ENCODE measurements at places on chromosomes 12 and 14. TPM values are rescaled to one million over a fixed set of nuclear protein-coding genes. Genes with fewer than 3 reads are reported as not detected.

Gene FGF23
- total RNA-seq: not detected

Gene SMCO3
- not detected for total RNA-seq

GRCh38 chr12:113594967-113595366 lies 123.3 kb upstream of the LHX5 start:
- H3K27me3 ChIP-seq: peaks cover 16% of the 10 kb centered on the region
- no peak overlapping the region for H3K27ac ChIP-seq
- H3K4me3 ChIP-seq: no peak overlapping the region
- no peaks in the 10 kb centered on the region for H3K36me3 ChIP-seq
- H3K4me1 ChIP-seq: peaks cover 3% of the 10 kb centered on the region

- H3K4me1 ChIP-seq: peaks cover 20% of the 10 kb centered on the region
- no peaks in the 10 kb centered on the region for H3K36me3 ChIP-seq
- peak overlapping the region; percentile 51 for H3K4me3 ChIP-seq
- H3K27ac ChIP-seq: no peak overlapping the region
- peaks cover 57% of the 10 kb centered on the region for H3K27me3 ChIP-seq
Observed at GRCh38 chr14:74612350-74613021, 449 bp upstream of the LTBP2 start.

DNA sequence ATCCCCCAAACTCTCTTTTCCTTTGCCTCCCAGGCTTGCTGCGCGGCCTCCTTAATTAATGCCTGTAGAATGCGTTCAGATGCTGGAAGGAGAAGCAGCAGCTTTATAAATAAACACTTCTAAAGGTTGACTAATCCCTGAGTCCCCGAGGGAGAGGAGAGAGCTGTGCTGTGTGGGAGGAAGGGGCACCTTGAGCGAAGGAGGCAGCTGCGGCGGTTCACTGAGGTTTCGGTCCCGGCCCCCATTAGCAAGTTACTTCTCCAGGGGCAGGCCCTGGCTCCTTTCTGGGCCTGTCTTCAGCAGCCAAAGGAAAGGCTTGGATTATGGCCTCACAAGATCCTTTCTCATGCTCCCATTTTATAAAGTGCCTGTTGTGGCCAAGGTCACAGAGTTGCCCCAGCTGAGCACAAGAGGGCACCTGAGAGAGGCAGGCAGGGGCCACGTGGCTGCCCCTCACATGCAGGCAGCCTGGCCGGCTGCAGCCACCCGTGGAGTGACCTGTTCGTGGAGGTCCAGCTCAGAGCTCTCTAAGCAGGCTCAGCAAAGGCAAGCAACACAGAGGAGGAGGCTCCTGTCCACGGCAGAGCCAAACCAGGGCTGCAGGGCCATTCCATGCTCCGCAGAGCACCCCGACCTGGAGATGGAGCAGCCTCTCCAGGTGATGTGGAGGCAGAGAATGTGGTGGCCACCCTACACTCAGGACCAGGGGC lies 15.0 kb upstream of the CACNA2D4 start:
- H3K36me3 ChIP-seq: no peaks in the 10 kb centered on the region
- DNase-seq: no peak
- H3K4me1 ChIP-seq: no peaks in the 10 kb centered on the region
- no peak overlapping the region for H3K4me3 ChIP-seq
- no peak overlapping the region for H3K27ac ChIP-seq

DNA sequence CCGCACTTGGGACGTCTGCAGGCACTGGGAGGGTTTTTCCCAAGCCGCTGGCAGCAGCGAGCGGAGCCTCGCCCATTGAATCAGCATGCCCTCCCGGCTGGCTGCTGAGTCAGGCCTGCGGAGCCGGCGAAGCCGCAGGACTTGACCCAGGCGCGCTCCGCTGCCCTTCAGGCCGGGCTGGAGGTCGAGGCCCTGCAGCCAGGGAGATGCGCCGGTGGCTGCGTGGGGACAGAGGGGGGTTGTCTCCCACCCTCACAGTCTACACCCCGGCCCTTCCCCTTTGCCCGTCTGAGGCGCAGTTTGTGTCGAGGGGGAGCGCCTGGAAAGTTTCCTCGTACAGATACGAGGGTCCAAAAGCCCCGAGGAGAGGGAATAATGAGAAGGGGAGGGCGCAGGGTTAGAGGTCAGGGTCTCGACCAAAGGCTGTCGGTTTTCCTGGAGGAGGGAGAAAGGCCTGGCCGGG lies 759 bp upstream of the KLC1 start:
- no peak for DNase-seq
- peak overlapping the region; percentile 86 for H3K4me3 ChIP-seq
- peak overlapping the region; percentile 81 for H3K27ac ChIP-seq
- peaks cover 45% of the 10 kb centered on the region for H3K4me1 ChIP-seq

GRCh38 chr12:123397400-123397799 lies 13.5 kb downstream of the KMT5A start:
- DNase-seq: no peak
- no peak overlapping the region for H3K27ac ChIP-seq
- H3K27me3 ChIP-seq: no peaks in the 10 kb centered on the region
- H3K4me3 ChIP-seq: no peak overlapping the region

DNA sequence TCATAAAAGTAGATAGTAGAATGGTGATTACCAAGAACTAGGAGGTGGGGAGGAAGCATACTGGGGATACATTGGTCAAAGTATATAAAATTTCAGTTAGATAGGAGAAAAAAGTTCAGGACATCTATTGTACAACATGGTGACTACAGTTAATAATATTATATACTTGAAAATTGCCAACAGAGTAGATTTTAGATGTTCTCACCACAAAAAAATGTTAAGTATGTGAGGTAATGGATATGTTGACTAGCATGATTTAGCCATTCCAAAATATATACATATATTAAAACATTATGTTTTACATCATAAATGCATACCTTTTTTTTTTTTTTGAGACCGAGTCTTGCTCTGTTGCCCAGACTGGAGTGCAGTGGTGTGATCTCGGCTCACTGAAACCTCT lies 31.0 kb downstream of the TMEM116 start:
- H3K4me3 ChIP-seq: no peak overlapping the region
- no peak overlapping the region for H3K27ac ChIP-seq
- peaks cover 11% of the 10 kb centered on the region for H3K4me1 ChIP-seq
- DNase-seq: no peak

DNA sequence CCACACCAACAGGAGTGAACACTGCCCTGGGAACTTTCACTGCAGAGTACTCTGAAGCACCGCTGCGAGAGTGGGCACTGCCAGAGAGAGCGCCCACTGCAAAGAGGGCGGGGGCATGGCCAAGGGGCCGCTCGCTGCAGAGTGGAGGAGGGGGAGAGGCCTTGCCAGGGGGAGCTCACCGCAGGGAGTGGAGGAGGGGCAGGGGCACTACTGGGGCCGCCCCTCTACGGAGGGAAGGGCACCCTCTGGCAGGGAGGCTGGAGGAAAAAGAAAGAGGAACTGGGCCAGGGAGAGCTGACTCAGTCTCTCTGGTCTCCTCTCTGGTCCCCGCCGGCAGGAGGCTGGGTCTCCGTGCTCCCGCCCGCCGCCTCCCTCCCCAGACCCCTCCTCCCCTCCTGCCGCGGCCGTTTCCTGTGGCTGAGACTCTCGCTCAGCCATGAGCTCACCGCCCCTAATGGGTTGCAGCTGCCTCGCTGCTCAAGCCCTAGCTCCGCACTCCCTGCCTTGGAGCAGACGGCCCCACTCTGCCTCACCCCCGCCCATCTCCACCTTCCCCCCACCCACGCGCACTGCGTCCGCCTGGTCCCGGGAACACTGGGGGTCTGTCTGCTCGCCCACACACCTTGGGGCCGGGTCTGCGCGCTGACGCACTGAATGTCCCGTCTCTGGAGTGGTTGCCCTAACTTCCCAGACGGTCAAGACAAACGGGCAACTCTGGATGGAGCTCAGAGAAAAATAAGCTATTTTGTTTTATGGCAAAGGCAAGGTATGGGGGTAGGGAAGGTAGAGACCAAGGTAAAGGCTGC lies 1.3 kb downstream of the ARHGEF40 start:
- peak; percentile 71 for DNase-seq
- H3K4me1 ChIP-seq: peaks cover 31% of the 10 kb centered on the region
- no peaks in the 10 kb centered on the region for H3K36me3 ChIP-seq
- H3K27ac ChIP-seq: no peak overlapping the region
- peak overlapping the region; percentile 62 for H3K4me3 ChIP-seq

DNA sequence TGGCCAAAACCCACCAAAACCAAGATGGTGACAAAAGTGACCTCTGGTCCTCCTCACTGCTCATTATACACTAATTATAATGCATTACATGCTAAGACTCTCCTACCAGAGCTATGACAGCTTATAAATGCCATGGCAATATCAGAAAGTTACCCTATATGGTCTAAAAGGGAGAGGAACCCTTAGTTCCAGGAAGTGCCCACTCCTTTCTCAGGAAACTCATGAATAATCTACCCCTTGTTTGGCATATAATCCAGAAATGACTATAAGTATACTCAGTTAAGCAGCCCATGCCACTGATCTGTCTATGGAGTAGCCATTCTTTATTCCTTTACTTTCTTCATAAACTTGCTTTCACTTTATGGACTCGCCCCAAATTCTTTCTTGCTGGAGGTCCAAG lies 43.0 kb upstream of the FUT8 start:
- peak overlapping the region; percentile 19 for H3K4me3 ChIP-seq
- H3K27me3 ChIP-seq: no peaks in the 10 kb centered on the region
- peak overlapping the region; percentile 77 for H3K27ac ChIP-seq
- peaks cover 54% of the 10 kb centered on the region for H3K36me3 ChIP-seq

- H3K4me1 ChIP-seq: peaks cover 10% of the 10 kb centered on the region
- peaks cover 5% of the 10 kb centered on the region for H3K27me3 ChIP-seq
- H3K27ac ChIP-seq: no peak overlapping the region
- H3K4me3 ChIP-seq: no peak overlapping the region
- DNase-seq: no peak
Observed at GRCh38 chr14:62081951-62082350, 319.7 kb downstream of the SNAPC1 start.

DNA sequence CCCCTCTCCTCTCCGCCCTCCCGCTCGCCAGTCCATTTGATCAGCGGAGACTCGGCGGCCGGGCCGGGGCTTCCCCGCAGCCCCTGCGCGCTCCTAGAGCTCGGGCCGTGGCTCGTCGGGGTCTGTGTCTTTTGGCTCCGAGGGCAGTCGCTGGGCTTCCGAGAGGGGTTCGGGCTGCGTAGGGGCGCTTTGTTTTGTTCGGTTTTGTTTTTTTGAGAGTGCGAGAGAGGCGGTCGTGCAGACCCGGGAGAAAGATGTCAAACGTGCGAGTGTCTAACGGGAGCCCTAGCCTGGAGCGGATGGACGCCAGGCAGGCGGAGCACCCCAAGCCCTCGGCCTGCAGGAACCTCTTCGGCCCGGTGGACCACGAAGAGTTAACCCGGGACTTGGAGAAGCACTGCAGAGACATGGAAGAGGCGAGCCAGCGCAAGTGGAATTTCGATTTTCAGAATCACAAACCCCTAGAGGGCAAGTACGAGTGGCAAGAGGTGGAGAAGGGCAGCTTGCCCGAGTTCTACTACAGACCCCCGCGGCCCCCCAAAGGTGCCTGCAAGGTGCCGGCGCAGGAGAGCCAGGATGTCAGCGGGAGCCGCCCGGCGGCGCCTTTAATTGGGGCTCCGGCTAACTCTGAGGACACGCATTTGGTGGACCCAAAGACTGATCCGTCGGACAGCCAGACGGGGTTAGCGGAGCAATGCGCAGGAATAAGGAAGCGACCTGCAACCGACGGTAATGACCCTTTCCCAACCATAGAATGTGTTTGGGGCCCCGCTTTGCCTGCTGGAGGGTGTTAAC lies 615 bp downstream of the CDKN1B start:
- peaks cover 57% of the 10 kb centered on the region for H3K36me3 ChIP-seq
- peak overlapping the region; percentile 100 for H3K27ac ChIP-seq
- peaks cover 36% of the 10 kb centered on the region for H3K4me1 ChIP-seq
- H3K4me3 ChIP-seq: peak overlapping the region; percentile 96
- DNase-seq: peak; percentile 56

DNA sequence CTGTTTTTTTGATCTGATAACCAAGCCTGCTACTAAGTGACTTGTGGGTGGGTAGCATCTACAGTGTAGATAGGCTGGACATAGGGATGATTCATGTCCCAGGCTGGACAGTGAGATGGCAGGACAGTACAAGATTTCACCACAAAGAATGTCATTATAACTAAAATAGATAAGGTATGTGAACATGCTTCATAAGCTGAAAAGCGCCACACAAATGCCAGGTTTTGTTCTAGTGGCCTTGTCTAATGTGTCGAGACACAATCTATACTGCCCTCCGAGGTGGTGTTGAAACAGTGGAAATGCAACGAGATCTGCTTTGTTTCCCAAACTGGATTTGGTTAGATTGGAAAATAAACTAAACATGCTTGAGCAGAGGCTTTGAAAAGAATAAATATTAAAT lies 4.4 kb downstream of the LGALS3 start:
- no peak for DNase-seq
- peaks cover 54% of the 10 kb centered on the region for H3K4me1 ChIP-seq
- no peak overlapping the region for H3K4me3 ChIP-seq
- H3K27me3 ChIP-seq: no peaks in the 10 kb centered on the region
- H3K36me3 ChIP-seq: peaks cover 69% of the 10 kb centered on the region

DNA sequence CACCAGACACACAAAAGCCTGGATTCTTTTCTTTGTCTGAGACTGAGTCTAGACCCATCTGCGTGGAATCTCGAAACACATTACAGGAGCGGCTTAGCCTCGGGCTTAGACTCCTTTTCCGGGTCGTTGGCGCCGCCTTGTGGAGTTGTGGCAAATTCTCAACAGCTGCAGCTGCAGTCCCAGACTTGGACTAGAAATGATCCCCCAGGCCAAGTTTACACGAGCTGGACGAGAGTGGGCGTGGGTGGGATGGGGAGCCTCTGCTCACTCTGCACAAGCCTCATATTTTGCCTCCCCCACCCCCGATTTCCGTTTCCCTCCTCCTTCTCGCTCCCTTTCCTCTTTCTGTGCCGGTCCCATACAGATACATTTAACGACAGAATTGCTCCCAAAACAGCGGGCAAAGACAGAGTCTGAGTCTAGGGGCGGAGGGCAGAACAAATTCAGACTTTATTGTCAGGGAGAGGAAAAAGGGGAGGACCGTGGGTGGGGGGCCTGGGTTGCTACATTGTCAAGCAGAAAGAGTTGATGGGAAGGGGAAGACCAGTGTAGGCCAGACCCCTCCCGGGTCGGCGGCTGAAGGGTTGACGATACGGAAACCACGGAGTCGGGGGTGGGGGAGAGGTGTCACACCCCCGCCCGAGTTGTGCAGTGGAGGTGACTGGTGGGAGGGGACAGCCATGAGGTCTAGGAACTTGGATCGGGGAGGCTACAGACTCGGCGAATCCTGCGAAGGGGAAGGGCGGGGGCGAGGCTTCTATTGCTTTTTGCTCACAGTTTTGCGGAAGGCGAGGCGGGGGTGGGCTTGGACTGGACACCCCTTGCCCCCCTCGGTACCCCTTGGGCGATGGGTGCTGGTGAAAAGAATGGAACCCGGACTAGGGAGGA lies 4.7 kb upstream of the GPR84 start:
- H3K27ac ChIP-seq: no peak overlapping the region
- peaks cover 28% of the 10 kb centered on the region for H3K4me1 ChIP-seq
- H3K36me3 ChIP-seq: no peaks in the 10 kb centered on the region
- peaks cover 18% of the 10 kb centered on the region for H3K27me3 ChIP-seq

- peaks cover 16% of the 10 kb centered on the region for H3K27me3 ChIP-seq
- H3K36me3 ChIP-seq: no peaks in the 10 kb centered on the region
- no peak overlapping the region for H3K4me3 ChIP-seq
- DNase-seq: no peak
- no peaks in the 10 kb centered on the region for H3K4me1 ChIP-seq
Observed at GRCh38 chr12:57679697-57680096, 14.2 kb upstream of the OS9 start.

DNA sequence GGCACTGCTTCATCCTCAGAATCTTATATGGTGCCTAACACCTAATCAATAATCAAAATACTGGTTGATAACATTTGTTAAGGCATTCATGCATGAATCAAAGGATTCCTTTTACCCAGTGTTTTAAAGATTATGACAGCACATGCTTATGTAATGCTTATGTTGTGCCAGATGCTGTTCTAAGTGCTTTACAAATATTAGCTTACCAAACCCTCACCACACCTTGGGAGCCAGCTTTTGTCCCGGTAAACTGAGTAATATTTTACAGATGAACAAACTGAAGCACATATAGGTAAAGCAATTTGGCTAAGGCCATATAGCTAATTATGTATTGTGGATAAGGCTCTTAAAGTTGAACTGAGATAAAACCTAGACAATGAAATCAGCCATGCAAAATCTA lies 209.2 kb downstream of the ALX1 start:
- no peak overlapping the region for H3K4me3 ChIP-seq
- no peaks in the 10 kb centered on the region for H3K4me1 ChIP-seq
